PC-3 (cell line): ENCODE measurements at places on chromosomes 7 and 10.

GRCh38 chr7:94634502-94634901, 21.4 kb downstream of the SGCE start:
- no peak for DNase-seq

- DNase-seq: peak; percentile 83
These were observed 53.8 kb downstream of the HGF start for GRCh38 chr7:81715984-81716588.

DNA sequence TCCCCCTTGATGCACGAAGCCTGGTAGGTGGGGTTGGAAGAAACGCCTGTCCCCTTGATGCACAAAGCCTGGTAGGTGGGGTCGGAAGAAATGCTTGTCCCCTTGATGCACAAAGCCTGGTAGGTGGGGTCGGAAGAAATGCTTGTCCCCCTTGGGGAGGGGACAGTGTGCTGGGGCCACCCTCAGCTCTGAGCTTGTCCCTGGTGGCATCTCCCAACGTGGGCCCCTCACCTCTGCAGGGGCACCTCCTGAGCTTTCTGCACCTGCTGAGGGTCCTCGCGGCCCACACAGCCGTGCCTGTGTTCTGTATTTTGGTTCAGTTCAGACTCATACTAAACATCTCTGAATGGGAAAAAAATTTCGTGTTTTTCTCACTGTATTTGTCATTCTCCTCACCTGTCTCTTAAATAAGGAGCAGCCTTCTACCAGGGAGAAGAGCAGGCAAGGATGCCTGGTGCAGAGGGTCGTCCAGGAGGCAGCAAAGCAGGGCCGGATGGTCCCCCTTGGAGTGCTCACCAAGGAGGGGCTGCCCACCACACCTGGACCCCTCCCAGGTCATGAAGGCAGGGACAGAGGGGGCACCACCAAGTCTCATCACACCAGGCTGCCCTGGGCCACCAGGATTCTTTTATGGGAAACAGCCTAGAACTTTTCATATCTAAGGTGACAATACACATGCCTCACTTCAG, 24.7 kb downstream of the VIPR2 start:
- no peak for DNase-seq

DNA sequence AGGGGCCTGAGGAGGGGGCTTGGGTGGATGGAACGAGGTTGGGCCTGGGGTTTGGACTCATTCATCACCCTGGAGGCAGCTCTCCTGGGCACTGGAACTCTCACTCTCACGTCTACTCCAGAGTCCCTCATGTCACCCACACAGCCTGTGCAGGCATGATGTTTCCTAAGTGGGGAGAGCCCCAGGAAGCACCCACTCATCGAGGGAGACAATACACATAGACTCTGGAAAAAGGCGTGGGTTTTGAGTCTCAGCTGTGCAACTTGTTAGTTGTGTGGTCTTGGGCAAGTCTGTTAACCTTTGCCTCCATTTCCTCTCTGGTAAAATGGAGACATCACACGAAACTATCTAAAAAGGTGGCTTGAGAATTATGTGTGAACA, 25.9 kb upstream of the RBM20 start:
- DNase-seq: no peak

DNA sequence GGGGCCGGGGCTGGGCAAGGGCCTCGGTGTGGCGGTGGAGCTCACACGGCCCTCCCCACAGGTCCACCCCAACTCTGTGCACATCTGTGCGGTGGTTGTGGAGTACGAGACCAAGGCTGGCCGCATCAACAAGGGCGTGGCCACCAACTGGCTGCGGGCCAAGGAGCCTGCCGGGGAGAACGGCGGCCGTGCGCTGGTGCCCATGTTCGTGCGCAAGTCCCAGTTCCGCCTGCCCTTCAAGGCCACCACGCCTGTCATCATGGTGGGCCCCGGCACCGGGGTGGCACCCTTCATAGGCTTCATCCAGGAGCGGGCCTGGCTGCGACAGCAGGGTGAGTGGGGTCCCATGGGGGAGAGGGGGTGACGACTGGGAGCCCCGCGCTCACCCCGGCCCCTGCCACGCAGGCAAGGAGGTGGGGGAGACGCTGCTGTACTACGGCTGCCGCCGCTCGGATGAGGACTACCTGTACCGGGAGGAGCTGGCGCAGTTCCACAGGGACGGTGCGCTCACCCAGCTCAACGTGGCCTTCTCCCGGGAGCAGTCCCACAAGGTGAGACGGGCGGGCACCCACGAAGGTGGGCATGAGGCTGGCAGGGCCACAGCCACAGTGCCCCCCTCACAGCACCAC, 8.8 kb downstream of the TMEM120A start:
- DNase-seq: no peak

DNA sequence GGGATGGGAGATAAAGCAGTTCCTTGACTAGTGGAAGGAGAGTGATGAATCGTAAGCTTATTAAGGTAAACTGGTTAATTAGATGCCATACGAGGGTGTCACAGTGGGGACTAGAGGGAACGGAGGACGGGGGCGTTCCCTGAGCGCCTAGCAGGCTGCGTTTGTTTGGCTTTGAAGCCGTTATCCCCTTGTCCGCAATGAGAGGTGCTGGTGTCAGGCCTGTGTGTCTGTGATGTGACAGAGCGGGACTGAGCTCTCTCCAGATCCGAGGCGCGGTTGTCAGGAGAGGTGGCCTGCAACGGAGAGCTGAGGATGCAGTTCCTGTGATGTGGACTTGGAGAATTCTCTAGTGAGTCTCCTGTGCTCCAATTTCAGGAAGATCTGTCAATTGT, 60.0 kb upstream of the PRPS1L1 start:
- no peak for DNase-seq

DNA sequence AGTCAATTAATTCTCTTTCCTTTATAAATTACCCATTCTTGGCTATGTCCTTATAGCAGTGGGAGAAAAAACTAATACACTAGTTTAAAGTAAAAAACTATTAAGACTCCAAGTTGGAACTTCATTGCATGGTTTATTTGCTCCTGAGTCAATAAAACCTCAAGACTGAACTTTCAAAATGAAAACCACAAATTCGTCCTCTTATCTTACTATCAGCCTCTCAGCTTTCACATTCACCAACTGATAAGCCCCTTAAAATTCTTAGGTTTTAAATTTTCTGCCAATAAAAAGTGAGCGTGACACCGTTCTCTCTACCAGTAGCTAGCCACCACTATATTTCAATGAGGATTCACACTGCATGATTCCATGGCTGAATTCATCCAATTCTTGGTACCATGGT, 346.4 kb upstream of the NPSR1 start:
- no peak for DNase-seq

GRCh38 chr10:60141896-60142559, 235.7 kb upstream of the CCDC6 start:
- DNase-seq: no peak

DNA sequence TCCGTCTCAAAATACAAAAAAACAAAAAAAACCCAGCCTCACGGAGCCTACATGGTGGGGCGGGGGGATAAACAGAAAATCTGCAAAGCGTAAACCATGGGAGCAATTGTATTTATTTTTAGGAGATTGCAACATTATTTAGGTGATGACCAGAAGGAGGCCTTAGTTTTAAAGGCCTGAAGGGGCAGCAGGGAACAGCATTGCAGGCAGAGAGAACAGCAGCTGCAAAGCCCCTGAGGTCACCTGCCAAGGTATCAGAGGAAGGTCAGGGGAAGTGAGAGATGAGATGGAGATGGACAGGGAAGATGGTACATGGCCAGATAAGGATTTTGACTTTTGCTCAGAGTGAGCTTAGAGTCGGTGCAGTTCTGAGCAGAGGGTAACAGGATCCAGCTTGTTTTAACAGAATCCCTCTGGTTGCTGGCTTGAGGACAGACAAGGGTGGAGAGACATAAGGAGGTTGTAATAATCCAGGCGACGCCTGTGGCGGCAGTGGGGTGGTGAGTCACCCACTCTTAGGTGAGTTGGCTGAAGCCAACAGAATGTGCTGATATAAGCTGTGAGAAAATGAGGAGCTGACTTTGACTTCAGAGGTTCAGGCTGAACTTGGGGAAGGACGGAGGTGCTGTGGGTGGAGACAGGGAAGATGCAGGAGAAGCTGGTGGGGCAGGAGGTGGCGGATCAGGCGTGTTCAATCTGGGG, 82.3 kb upstream of the GTF2I start:
- DNase-seq: peak; percentile 59

- no peak for DNase-seq
These were observed 55.3 kb downstream of the CPVL start for GRCh38 chr7:29090836-29091601.

DNA sequence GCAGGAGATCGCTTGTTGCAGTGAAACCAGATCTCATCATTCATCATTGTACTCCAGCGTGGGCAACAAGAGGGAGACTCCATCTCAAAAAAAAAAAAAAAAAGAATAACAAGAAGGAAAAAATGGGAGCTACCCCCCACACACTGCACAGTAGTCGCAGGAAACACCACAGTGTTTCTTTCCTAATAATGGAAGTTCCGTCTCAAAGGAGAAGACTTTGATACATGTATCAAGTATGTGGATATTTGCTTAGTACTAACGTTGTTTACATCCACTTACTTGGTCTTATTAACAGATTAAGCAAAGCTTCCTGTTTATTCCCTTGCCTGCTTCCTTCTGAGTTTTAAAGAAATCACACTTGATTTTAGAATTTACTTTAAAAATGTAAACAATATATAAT, 22.2 kb downstream of the YAE1 start:
- no peak for DNase-seq

DNA sequence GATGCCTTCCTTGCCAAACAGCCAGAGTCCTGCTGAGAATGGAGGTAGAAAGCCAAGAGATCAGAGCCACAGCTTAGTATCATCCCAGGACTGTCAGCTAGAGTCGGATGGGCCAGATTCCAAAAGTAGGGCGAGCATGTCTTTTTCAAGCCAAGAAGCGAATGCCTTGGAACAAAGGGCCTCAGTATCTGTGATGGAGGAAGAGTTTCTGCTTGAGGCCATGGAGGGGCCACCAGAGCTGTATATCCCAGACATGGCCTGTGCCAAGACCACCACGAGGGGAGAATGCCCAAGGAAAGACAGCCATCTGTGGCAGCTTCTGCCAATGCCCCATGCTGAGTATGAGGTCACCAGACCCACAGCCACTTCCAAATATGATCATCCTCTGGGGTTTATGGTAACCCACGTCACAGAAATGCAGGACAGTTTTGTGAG, 44.3 kb upstream of the PPP1R17 start:
- no peak for DNase-seq

DNA sequence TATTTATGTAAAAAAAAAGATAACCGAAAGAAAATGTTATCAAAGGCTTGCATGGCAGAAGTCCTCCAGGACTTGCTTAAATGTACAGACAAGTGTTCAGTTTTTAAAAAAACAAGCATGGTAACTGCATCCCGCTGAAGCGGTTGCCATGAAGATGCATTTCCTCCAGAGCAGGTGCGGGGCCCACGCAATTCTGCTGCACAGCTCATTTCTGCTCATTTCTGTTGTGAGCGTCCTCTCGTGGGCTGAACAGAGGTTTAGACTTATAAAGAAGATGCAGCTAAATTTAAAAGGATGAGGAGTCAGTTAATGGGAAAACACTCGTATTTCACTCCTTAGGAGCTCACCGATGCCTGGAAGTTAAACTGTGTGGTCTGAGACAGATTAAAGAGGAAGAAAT, 247.6 kb downstream of the DNAJB6 start:
- DNase-seq: no peak

GRCh38 chr10:24551161-24551560, 172.5 kb downstream of the ARHGAP21 start:
- DNase-seq: peak; percentile 30

- no peak for DNase-seq
These were observed 55.9 kb upstream of the INPP5A start for GRCh38 chr10:132481690-132482089.

DNA sequence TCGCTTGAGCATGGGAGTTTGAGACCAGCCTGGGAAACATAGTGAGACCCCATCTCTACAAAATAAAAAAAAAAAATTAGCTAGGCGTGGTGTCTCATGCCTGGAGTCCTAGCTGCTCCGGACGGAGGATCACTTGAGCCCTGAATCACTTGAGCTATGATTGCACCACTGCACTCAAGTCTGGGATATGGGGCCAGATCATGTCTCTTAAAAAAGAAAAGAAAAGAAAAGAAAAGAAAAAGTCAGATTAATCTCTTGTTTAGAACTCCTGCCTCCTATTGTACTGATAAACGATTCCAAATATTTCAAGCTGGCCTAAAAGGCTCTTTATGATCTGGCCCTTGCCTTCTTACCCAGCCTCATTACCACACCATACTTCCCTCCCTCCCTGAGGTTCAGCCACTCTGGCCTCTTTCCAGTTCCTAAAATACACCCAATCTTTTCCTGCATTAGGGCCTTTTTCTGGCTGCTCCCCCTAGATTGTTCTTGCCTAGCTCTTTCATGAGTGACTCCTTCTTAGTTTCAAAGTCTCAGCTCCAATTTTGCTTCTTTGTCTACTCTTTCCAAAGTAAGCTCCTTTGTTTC, 41.7 kb downstream of the VCL start:
- no peak for DNase-seq

- no peak for DNase-seq
These were observed 82.1 kb upstream of the PDGFA start for GRCh38 chr7:601595-602340.

GRCh38 chr7:155396661-155397060, 61.3 kb upstream of the EN2 start:
- DNase-seq: no peak

DNA sequence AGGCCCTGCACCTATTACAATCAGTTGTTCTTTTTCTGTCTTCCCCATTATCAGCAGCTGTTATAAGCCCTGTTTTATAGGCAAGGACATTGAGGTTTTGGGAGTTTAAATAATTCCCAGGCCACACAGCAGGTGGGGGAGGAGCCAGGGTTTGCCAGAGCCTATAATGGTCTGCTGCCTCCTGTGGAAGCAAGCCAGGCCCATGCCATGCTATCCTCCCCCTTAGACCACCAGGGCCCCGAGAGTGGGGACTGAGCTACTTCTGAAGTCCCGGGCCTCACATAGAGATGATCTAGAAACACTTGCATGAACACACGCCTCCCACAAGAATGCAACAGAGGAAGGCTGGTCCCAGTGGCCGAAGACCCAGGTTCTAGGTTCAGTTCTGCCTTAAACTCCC, 141.7 kb downstream of the SH3PXD2A start:
- DNase-seq: no peak

GRCh38 chr7:87000344-87000743, 59.1 kb downstream of the ELAPOR2 start:
- DNase-seq: no peak

- DNase-seq: peak; percentile 88
These were observed 15.8 kb downstream of the MET start for GRCh38 chr7:116687801-116688201.

DNA sequence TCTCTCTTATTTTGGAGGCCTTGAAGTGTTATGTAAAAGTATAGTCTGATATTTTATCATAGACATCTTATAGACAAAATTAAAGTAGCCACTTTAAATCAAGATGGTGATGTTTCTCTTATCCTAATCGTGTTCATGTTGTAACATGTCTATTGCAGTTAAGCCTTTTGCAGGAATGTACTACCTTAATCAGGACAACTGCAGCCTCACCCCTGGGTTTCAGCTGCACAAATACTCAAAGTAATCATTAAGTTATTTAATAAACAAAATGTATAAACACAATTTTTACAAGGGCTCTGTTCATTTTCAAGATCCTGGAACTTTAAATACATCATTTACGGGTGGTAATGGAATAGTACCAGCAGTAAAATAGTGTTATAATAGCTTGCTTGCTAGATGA, 14.4 kb upstream of the KIF5B start:
- DNase-seq: no peak
